ENCODE measurements at places on chromosomes 4 and X.

DNA sequence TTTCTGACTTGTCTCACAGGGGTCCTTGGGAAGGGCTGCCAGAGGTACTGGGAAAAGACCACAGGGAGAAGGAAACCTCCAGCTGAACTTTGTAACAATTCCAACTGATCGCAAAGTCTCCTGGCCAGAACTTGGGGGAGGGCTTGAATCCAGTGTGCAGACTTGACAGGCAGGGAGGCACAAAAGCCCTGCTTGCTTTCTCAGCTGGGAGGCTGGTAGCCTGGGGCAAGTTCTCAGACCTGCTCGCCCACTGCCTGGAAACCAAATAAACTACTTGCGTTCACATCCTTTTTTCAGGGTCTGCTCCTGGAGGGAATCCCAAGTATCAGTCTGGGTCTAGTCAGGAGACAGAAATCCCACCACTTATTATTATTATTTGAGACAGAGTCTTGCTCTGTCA, 48.0 kb upstream of the CASK start:
- no peak for DNase-seq

GRCh38 chr4:177574446-177574845, 132.2 kb upstream of the AGA start:
- DNase-seq = no peak

- DNase-seq = no peak
These were observed 187.3 kb downstream of the GABRB1 start for GRCh38 chr4:47218631-47219030.

DNA sequence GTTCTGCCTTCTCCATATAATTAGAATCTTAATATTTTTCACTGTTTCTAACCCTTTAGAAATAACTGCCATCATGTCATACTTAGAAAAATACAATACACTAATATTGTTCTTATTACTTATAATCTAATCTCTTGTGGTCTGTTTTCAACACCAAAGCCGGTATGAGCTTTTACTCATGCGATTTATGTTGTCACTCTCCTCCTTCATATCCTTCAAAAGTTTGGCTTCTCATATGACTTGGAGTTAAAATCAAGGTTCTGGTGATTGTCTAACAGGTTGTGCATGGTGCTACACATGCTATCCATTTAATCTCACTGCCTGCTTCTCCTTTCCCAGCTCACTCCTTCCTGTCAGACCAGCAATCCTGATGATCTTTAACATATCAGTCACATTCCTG, 1392.9 kb downstream of the ARAP2 start:
- DNase-seq = no peak

GRCh38 chr4:123996718-123997510, 600.3 kb downstream of the SPRY1 start:
- DNase-seq = no peak

GRCh38 chrX:15373976-15374375, 10.2 kb downstream of the VEGFD start:
- DNase-seq = no peak

- DNase-seq = no peak
These were observed 33.2 kb upstream of the NAP1L5 start for GRCh38 chr4:88730811-88731210.

GRCh38 chrX:48493890-48494364, 14.9 kb upstream of the PORCN start:
- DNase-seq = no peak

DNA sequence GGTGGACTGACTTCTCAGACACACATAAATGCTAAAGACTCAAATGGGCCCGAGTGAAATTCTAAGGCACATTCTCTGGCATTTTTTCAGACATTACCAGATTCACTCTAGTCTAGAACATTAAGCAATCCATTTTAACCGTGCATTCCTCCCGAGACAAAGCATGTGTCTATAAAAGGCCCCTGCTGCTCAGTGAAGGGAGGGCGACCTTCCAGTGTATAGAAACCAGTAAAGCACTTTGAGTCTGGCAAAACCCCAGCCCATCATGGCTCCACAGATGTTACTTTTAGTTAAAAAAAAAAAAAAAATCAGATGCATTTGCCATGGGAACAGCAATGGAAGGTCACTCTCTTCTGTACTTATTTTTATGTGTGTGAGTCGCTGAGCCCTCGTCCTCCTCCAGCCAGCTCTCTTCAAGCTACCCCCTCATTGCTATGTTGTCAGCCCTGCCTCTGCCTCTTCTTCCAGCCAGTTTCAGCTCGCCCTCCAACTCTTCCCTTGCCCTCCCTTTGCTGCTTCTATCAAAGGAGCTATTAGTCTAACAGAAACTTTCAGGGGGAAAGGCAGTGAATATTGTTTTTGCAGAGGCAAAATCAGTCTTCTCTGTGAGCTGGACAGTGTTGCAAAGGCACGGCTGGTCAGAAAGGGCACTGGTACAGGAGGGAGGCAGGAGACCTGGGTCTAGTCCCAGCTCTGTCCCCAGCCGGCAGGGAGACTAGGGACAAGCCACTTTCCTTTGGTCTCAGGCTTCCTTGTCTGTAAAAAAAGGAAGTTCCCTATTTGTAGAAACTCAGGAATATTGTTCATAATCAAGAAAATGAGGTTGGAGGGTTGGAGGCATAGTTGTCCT, 644.2 kb downstream of the ZNF674 start:
- no peak for DNase-seq

DNA sequence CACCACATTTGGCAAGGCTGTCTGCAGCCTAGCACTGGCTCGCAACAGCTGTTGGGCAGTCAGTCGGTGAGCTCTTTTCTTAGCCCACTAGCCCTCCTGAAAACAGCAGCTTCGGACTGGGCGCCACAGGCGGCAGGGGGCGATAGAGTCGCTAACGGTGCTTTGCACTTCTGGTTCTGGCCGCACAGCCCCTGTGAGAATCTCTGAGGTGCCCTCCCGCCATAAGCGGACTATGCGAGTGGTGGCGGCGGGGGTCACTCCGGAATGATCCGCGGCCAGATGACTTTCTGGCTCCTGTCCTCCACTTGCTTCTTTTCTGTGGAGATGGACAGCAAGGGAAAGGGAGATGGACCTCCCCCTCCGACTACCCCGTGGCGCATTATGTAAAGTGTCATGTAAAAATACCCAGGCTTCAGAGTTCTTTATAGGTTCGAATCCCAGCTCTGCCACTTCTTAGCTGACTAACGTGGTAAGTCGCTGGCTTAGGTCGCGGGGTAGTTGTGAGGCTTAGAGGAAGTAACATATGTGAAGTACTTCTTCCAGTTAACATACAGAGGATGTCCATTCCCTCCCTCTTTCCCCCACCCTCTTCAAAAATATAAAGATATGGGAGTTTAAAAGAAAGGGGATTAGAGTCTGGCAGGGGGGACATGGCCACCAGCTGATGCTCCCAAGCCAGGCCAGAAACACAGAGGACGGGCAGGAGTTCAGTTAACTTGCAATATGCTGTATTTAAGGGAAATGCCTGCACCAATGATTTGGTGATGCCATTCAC, 11.0 kb downstream of the ARHGAP36 start:
- no peak for DNase-seq

GRCh38 chrX:55524487-55524886, 34.8 kb upstream of the USP51 start:
- DNase-seq = no peak

DNA sequence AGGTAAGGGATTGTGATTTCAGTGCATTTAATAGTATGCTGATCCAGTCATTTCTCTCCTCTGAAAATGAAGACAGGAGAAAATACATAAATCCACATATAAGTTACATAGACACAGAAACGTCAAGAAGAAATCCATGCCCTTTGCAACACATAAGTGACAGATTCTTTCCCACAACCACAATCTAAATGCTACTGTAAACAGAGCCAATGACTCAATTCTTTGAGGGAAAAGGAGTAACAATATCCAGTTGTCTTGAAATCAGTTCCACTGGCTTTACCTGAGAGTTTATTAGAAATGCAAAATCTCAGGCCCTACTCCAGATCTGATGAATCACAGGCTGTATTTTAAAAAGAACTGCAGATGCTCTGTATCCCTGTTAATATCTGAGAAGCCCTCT, 66.4 kb downstream of the ARAP2 start:
- no peak for DNase-seq

DNA sequence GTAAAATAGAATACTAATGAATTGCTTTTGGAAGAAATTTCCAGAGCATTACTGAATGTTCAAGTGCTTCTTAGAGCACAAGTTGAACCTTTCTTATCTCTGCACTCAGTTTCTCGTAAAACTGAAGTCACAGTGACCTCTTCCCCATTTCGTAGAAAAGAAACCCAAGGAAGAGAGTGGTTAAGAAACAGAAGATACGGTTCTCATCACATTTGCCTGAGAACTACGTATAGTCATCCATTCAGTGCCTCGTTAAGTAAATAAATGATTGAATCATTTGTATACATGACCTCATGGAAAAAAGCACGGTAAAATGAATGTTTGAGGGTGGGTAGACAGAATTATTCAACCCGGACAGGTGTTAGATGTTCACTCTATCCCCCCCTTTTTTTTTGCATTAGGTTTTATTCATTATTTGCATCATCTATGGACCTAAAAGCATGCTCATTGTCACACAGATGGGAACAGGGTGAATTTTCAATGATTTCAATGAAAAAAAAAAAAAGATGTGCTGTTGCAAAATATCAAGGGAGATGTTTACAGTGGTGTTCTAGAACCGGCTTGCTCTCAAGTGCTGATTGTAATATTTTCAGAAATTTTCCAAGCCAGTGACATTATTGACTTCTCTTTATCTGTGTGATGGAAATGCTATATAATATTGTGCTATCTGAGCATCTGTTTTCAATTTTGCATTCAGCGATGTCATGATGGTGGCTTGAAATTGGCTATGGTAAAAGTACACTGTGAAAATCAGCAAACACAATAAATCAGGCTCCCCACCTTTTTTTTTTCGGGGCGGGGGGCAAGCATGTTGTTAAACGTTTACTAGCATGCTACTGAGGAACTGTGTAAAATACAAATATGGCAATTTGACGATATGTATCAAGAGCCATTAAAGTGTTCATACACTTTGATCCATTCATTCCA, 4.3 kb downstream of the RHOH start:
- no peak for DNase-seq

GRCh38 chr4:182880387-182881356, 36.5 kb downstream of the DCTD start:
- DNase-seq = no peak

GRCh38 chr4:25060963-25061340, 30.2 kb upstream of the LGI2 start:
- DNase-seq = no peak

DNA sequence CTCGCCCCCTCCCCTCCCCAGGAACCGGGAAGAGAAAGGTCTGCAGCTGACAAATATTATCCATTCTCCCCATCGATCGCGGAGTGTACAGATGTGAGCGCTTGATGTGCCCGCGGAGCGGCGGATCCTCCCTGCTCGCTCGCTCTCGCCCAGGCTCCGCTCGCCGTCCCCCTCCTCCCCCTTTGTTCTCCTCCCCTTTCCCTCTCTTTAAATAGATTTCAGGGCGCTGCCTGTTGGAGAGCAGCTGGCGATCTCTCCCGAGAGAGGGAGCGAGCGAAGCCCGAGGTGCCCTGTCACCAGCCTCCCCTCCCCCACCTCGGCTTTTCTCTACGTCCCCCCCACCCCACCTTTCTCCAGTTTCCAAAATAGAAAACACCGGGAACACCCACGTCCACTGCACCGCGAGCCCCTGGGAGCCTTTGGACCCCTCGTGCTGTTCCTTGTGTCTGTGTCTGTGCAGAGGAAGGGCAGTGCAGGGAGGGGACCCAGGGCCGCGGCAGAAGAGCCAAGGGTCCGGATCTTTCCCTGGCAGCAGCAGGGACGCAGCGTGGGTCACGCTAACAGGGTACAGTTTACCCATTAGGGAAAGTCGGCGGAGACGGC, 56.6 kb upstream of the BCOR start:
- no peak for DNase-seq

DNA sequence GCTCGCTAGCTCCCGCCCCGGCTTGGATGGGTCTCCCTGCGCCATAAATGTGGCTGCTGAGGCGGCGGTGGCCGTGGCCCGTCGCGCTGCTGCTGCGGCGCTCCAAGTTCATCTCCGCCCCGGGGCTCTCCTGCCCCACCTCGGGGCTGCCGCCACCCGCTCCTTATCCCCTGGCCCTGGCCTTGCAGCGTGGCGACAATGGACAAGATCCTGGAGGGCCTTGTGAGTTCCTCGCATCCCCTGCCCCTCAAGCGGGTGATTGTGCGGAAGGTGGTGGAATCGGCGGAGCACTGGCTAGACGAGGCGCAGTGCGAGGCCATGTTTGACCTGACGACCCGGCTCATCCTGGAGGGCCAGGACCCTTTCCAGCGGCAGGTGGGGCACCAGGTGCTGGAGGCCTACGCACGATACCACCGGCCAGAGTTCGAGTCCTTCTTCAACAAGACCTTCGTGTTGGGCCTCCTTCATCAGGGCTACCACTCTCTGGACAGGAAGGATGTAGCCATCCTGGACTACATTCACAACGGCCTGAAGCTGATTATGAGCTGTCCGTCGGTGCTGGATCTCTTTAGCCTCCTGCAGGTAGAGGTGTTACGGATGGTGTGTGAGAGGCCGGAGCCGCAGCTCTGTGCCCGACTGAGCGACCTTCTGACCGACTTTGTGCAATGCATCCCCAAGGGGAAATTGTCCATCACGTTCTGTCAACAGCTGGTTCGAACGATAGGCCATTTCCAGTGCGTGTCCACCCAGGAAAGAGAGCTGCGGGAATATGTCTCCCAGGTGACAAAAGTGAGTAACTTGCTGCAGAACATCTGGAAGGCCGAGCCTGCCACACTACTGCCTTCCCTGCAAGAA, 763 bp downstream of the USP38 start:
- no peak for DNase-seq

GRCh38 chrX:113644426-113644825, 803.8 kb upstream of the AMOT start:
- peak; percentile 4 for DNase-seq

DNA sequence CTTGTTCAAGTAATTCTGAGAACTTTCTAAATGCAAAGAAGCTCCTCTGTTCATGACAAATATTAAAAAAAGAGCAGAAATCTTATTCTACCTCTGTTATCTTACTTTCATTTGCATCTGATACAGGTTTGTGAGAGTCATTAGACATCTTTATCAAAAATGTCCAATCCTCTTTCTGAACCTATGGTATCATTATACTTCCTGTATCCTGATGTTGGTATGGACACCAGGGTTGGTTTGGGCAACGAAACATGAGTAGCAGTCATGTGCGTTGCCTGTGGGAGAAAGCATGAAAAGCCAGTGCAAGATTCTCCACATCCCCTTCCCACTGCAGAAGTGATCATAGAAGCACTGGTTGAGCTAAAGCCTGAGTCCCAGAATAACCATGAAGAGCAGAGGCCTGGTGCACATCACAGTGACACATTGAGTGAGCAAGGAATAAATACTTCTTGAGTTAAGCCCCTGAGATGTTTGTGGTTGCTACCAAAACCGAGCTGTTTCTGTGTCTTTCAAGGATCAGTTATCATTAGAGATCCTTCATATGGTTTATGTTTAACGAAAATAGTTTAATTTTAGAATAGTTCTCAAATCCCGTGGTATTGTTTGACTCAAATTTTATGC, 197.2 kb downstream of the BANK1 start:
- no peak for DNase-seq

GRCh38 chr4:94256144-94256783, 48.6 kb downstream of the SMARCAD1 start:
- no peak for DNase-seq

GRCh38 chr4:107600436-107600835, 119.6 kb downstream of the PAPSS1 start:
- no peak for DNase-seq
